AG04450 (cell line): ENCODE measurements at places on chromosomes 3 and 15. TPM values are rescaled to one million over a fixed set of nuclear protein-coding genes. Genes with fewer than 3 reads are reported as not detected.

- no peak for DNase-seq
These were observed 3.9 kb upstream of the ACAN start for GRCh38 chr15:88799341-88799740.

DNA sequence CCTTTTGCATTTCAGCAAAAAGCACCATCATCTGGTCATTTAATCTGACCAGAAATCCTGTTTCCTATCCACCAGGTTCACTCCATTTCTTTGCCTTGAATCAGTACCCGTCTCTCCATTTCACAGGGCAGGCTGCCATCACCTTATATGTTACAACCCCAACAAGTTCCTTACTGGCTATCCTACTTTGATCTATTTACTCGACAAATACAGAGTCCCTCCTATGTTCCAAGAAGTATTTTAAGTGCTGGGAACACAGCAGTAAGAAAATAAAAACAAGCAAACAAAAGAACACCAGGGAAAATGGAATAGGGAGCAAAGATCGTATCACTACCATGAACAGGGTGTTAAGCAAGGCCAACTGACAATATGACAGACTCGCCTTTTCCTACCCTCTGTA, 295.2 kb upstream of the WNT5A start:
- no peak for DNase-seq

DNA sequence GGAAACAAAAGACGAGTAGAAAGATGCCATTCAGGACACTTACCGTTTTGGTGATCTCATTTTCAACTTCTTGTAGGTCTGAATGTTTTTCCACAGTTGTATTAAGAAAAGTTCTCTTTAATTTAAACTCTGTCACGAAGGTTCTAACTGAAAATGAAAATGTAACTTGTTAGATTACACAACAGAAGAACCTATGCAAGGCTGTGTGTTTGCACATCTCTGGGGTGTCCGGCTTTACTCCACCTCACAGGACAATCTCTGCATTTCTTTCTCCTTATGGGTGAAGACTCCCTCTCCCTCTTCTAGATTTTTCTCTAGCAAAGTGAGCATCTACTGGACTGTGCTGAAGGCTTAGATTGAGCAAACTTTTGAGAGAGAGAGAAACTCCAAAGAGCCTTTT, 50.6 kb downstream of the HEG1 start:
- DNase-seq: no peak

GRCh38 chr3:64816355-64816754, 128.6 kb upstream of the ADAMTS9 start:
- no peak for DNase-seq

DNA sequence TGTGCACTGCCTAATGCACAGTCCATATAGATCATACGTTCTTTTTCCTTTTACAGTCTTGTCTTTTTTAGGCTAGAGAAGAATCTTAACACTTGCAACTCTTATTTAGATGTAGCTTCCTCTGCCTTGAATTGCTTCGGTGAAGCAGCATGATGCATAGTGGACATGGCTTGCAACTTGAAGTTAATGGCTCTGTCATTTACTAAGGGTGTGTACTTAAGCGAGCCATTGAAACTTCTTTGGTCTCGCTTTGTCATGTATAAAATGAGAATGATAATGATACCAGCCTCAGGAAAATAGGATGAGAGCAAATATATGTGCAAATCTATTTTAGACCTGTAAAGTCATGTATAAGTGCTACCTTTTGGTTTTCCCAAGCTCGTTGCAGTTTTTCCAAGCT, 147.4 kb downstream of the GHSR start:
- DNase-seq: no peak

- no peak for DNase-seq
These were observed 374.9 kb upstream of the TGFBR2 start for GRCh38 chr3:30231277-30232141.

- no peak for DNase-seq
These were observed 221.8 kb downstream of the FEZF2 start for GRCh38 chr3:62151591-62151990.

The PLA2G4F gene
- not detected in 2 replicates for polyA plus RNA-seq

The PLA2G4E gene
- polyA plus RNA-seq: not detected in 2 replicates
